Activated CD4-positive, alpha-beta T cell treated with anti-CD3 and anti-CD28 coated beads, Interleukin-2, amount 10 ng/mL, durations not matched to agents 7 days and 5 days (primary cell): ENCODE measurements at places on chromosomes 16 and 17.

GRCh38 chr16:35185366-35186044 lies 1726.1 kb downstream of the TP53TG3F start:
- no peak for DNase-seq

- no peak for DNase-seq
These were observed 259.9 kb downstream of the MRTFB start for GRCh38 chr16:14331020-14331419.

DNA sequence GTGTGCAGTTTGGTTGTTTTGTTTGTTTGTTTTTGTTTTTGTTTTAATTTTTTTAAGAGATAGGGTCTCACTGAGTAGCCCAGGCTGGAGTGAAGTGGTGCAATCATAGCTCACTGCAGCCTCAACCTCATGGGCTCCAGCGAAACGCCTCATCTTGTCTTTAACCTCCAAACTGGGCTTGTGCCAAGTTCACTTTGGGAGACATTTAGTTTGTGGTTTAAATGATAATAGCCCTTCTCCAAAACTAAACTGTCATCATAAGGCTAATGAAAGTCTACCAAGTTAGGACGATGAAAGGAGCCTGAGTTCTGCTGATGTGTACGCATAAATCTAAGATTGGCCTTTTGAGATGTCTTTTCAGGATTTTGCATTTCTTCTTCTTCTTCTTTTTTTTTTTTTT lies 6.5 kb upstream of the CARD14 start:
- no peak for DNase-seq

GRCh38 chr17:58680038-58680369 lies 11.8 kb downstream of the TEX14 start:
- DNase-seq: no peak

DNA sequence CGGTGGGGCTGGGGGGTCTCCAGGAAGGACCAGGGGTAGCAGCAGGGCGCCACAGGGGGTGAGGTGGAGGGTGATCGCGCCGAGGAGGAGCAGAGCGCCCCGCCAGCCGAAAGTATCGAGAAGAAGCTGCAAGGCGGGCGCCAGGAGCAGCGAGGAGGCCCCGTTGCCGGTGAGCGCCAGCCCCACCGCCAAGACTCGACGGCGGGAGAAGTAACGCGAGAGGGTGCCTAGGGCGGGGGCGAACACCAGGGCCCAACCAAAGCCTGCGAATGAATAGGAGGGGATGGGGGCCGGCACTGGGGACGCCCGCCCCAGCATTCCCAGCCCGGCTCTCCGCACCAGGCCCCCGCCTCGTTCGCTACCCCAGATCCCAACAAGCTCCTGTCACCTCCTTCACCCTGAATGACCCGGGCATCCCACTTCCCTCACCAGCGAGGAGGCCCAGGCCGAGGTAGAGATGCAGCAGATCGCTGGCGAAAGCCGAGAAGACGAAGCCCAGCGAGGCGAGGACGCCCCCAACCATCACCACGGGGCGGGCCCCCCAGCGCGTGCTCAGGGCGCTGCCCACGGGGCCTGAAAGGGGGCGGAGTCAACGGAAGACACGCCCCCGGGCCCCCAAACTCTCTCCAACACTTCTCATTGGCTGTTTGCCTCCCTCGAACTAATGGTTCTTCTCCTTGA lies 1.3 kb downstream of the SLC16A11 start:
- DNase-seq: no peak

DNA sequence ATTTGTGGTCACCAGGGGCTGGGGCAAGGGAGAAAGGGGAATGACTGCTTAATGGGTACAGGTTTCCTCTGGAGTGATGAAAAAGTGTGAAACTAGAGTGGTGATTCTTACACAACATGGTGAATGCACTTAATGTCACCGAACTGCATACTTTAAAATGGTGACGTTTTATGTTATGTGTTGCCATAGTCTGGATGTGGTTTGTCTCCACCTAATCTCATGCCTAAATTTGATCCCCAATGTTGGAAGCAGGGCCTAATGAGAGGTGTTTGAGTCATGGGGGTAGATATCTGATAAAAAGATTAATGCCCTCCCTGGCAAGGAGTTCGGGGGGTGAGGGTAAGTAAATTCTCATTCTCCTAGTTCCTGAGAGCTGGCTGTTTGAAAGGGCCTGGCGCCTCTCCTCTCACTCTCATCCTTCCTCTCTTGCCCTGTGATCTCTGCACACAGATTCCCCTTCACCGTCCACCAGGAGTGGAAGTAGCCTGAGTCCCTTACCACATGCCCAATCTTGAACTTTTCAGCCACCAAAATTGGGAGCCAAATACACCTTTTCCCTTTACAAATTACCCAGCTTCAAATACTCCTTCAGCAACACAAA lies 15.3 kb downstream of the XPO6 start:
- DNase-seq: no peak
